ENCODE measurements at places on chromosomes 2 and 18.

DNA sequence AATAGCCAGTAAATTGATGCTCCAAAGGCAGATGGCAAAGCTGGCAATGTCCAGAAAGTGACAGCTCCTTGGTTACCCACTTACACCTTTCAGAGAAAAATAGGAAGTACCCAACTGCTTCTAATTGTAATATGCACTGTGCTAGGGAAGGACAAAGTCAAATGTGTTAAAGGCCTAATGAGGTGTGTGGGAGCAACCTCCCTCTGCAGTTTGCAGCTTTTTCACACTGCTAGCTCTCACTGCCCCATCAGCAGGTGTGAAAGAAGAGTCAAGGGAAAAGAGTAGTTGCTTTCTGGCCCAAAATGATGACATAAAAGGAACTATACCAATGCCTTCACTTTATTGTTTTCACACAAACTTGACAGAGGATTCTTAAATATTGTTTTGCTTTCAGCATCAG lies 284.1 kb upstream of the SETBP1 start:
- H3K4me1 ChIP-seq, result no peaks in the 10 kb centered on the region
- H3K4me3 ChIP-seq, result no peak overlapping the region
- H3K27me3 ChIP-seq, result no peaks in the 10 kb centered on the region
- H3K36me3 ChIP-seq, result no peaks in the 10 kb centered on the region
- DNase-seq, result no peak

DNA sequence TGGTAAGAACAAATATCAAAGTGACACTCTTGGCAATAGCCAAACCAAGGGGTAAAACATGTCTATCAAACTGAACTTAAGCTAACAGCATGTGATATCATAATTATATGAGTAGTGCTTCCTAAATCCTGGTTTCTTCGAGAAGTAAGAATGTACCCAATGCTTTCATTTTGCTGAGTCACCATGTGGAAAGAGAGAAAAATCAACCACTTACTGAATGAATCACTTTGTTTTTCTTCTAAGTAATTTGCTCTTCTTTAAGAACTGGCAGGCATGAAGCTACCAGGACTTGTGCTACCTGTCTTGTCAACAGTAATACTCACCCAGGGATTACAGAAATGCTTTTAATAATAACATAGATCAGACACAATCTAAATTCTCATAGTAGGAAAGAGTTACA lies 19.0 kb upstream of the DUSP19 start:
- no peaks in the 10 kb centered on the region for H3K4me1 ChIP-seq
- H3K27me3 ChIP-seq, result no peaks in the 10 kb centered on the region
- no peak overlapping the region for H3K4me3 ChIP-seq
- peak; percentile 60 for DNase-seq
- H3K36me3 ChIP-seq, result no peaks in the 10 kb centered on the region
- H3K27ac ChIP-seq, result no peak overlapping the region

GRCh38 chr2:861655-862354 lies 88.8 kb upstream of the SNTG2 start:
- no peaks in the 10 kb centered on the region for H3K36me3 ChIP-seq
- peaks cover 3% of the 10 kb centered on the region for H3K27me3 ChIP-seq
- H3K27ac ChIP-seq, result no peak overlapping the region
- H3K4me3 ChIP-seq, result no peak overlapping the region

- peaks cover 24% of the 10 kb centered on the region for H3K4me1 ChIP-seq
- H3K27me3 ChIP-seq, result peaks cover 24% of the 10 kb centered on the region
- no peak overlapping the region for H3K27ac ChIP-seq
- no peaks in the 10 kb centered on the region for H3K36me3 ChIP-seq
These were observed 3.9 kb upstream of the SH3RF3 start for GRCh38 chr2:109124982-109125592.

- H3K4me1 ChIP-seq, result no peaks in the 10 kb centered on the region
- no peaks in the 10 kb centered on the region for H3K36me3 ChIP-seq
- no peak for DNase-seq
- H3K4me3 ChIP-seq, result no peak overlapping the region
- H3K27me3 ChIP-seq, result no peaks in the 10 kb centered on the region
- no peak overlapping the region for H3K27ac ChIP-seq
These were observed 1659.8 kb upstream of the CELF4 start for GRCh38 chr18:39225373-39225772.

DNA sequence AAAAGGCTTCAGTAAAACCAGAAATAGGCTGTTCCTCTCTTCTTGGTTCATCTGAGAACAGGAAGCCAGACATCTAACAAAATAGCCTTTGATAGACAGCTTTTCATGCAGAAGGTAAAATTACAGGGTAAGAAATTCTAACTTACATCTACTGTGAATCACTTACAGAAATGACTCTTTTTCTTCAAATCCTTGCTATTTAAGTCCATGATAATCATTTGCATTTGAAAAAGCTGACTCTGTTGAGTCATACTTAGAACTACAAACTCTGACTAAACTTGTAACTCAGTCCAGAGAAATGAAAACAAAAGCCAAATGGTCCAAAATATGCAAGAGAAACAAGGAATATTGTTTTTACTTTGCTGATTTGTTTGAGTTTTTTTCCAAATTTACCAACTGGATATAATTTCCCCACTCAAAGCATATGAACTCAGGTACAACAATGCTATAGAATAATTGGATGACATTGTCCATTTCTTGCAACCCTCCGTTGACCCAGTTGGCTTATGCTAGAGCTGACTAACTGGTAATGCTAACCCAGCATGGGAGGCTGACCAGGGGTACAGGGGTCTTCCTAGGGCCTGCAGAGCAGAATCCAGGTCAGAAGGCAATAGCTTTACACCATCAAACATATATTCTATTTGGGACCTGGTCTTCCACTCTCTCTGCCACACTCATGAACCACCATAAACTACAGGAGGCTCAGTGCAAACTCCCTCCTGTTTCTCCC lies 18.8 kb upstream of the MREG start:
- H3K4me3 ChIP-seq, result no peak overlapping the region
- H3K27ac ChIP-seq, result no peak overlapping the region
- DNase-seq, result peak; percentile 18
- no peaks in the 10 kb centered on the region for H3K36me3 ChIP-seq
- no peaks in the 10 kb centered on the region for H3K27me3 ChIP-seq

GRCh38 chr2:145026456-145027455 lies 506.8 kb upstream of the ZEB2 start:
- H3K27me3 ChIP-seq, result no peaks in the 10 kb centered on the region
- no peaks in the 10 kb centered on the region for H3K36me3 ChIP-seq

GRCh38 chr2:132936261-132936660 lies 266.3 kb upstream of the LYPD1 start:
- no peak for DNase-seq
- no peaks in the 10 kb centered on the region for H3K27me3 ChIP-seq
- H3K4me3 ChIP-seq, result no peak overlapping the region

GRCh38 chr2:203549406-203549805 lies 14.3 kb upstream of the RAPH1 start:
- no peaks in the 10 kb centered on the region for H3K27me3 ChIP-seq
- H3K27ac ChIP-seq, result no peak overlapping the region
- no peak for DNase-seq
- no peaks in the 10 kb centered on the region for H3K4me1 ChIP-seq
- no peak overlapping the region for H3K4me3 ChIP-seq

DNA sequence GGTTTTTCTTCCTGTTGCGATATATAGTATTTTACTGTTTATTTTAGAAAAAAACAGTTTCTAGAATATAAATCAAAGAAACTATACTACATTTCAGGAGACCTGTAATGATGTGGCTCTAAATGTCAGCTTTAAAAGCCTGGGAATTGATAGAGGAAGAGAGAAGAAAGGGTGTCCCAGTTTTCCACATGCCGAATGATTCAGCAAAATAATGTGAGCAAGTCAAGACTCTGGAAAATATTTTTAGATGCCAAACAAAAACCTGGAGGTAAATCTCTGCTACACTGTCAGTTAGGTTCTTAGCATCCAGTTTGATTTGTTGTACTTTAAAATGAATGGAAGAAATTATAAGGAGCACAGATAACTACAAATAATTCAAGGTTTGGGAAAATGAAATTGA lies 67.1 kb upstream of the DSG1 start:
- no peaks in the 10 kb centered on the region for H3K27me3 ChIP-seq
- H3K4me3 ChIP-seq, result no peak overlapping the region
- no peak for DNase-seq
- H3K4me1 ChIP-seq, result no peaks in the 10 kb centered on the region
- H3K36me3 ChIP-seq, result no peaks in the 10 kb centered on the region
- no peak overlapping the region for H3K27ac ChIP-seq

- no peak overlapping the region for H3K27ac ChIP-seq
- H3K27me3 ChIP-seq, result no peaks in the 10 kb centered on the region
- no peaks in the 10 kb centered on the region for H3K4me1 ChIP-seq
- no peak overlapping the region for H3K4me3 ChIP-seq
These were observed 10.4 kb upstream of the FAM228A start for GRCh38 chr2:24164416-24164973.

DNA sequence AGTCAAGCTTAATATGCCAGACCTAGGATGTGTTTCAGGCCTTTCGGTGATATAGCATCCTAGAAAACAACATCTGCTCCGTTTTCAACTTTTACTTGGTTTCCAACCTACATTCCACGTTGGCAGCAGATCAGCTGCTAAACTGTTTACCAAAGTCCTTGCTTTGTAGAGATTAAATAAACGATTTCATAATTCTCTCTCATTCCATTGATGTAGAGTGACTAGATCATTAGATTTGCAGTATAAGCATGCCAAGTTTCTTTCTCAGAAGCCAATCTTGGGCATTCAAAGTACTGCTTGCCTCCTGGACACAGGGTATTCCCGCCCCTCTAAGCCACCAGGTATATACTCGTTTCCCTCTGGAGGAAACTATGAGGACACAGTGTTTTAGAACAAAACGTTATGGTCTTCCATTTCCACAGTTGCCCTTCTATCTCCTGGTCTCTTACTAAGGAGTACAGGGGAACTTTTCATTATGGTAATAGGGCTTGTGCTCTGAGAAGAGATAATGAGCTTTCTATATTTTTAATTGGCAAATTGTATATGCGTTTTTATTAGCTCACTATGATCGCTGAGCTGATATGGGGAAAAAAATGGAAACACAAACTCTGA lies 10.5 kb upstream of the INSIG2 start:
- no peaks in the 10 kb centered on the region for H3K4me1 ChIP-seq
- no peaks in the 10 kb centered on the region for H3K27me3 ChIP-seq
- H3K4me3 ChIP-seq, result no peak overlapping the region
- no peak overlapping the region for H3K27ac ChIP-seq
- H3K36me3 ChIP-seq, result no peaks in the 10 kb centered on the region

DNA sequence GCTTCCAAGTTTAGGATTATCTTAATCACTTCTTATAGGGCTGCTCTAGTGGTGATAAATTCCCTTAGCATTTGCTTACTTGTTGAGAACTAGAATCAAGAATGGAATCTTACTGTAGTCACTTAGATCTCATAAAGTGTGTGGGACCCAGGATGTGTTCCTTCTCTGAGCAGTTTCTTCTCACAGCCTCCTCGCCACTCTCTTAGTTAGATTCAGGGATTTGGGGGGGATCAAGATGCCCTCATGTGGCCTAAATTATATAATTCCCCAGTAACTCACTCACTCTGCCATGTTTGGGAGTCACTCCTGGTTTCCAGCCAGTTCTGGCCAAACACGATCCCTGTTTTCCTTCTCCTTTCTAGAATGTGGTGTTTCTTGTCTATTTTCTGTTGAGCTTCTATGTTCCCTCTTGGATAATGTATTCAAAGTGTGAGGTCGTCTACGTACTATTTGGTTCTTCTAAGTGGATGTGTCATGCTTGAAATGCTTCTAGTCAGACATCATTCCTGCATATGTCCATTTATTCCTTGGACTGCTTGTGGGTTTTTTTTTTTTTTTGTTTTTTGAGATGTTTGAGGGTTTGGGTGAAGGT lies 414.9 kb upstream of the SYT4 start:
- no peaks in the 10 kb centered on the region for H3K36me3 ChIP-seq
- H3K4me3 ChIP-seq, result no peak overlapping the region
- H3K27ac ChIP-seq, result no peak overlapping the region
- H3K27me3 ChIP-seq, result no peaks in the 10 kb centered on the region
- no peaks in the 10 kb centered on the region for H3K4me1 ChIP-seq
